ENCODE measurements at places on chromosomes 2 and 18. TPM values are rescaled to one million over a fixed set of nuclear protein-coding genes. Genes with fewer than 3 reads are reported as not detected.

GRCh38 chr2:140624200-140624599 is 1506.6 kb downstream of the LRP1B start:
- DNase-seq = no peak

GAL3ST2 gene
- total RNA-seq = 2.2 TPM

GRCh38 chr2:176189681-176190641 is 1.5 kb downstream of the HOXD1 start:
- DNase-seq = no peak

GRCh38 chr18:21205695-21206094 is 36.3 kb upstream of the GREB1L start:
- no peak for DNase-seq

IER3IP1 gene
- 10.3 TPM for total RNA-seq

PPP1CB gene
- total RNA-seq = 326 TPM

DNA sequence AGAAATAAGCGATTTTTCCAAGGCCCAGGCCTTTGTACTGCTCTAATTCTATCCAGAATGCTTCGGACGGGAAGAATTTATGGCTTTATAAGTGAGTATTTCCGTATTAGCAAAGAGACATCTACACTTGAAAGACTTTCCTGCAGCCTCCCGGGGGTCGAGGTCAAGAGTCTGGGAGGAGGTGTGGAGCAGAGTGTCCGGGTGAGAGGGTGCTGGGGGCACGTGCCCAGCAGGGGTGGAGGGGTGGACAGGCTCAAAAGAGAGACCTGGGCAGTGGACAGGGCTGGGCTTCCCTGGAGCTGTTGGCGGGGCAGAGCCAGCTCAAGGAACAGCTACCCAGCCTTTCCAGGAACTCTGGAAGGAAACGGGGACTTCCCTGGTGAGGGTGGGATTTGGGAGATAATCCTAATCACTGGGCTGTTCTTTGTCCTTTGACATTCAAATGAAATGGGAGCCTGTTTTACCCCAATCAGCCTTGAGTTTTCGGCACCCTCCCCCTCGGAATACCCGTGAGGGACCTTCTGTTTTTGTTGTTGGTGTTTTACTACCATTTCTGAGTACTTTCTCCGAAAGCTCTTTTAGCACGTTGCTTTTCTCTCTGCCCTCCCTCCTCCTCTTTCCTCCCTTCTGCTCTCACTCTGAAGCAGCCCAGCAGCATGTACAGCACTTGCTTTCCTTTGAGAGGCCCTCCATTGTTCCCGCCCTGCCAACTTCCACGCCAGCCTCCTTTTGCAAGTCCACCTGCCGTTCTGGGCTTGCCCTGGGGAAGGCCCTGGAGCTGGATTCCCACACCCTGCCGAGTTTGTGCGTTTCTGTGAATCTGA is 164.7 kb downstream of the AGAP1 start:
- no peak for DNase-seq

GRCh38 chr18:23575309-23575651 is 11.0 kb downstream of the NPC1 start:
- no peak for DNase-seq

SH3RF3 gene
- total RNA-seq = 61.7 TPM

DNA sequence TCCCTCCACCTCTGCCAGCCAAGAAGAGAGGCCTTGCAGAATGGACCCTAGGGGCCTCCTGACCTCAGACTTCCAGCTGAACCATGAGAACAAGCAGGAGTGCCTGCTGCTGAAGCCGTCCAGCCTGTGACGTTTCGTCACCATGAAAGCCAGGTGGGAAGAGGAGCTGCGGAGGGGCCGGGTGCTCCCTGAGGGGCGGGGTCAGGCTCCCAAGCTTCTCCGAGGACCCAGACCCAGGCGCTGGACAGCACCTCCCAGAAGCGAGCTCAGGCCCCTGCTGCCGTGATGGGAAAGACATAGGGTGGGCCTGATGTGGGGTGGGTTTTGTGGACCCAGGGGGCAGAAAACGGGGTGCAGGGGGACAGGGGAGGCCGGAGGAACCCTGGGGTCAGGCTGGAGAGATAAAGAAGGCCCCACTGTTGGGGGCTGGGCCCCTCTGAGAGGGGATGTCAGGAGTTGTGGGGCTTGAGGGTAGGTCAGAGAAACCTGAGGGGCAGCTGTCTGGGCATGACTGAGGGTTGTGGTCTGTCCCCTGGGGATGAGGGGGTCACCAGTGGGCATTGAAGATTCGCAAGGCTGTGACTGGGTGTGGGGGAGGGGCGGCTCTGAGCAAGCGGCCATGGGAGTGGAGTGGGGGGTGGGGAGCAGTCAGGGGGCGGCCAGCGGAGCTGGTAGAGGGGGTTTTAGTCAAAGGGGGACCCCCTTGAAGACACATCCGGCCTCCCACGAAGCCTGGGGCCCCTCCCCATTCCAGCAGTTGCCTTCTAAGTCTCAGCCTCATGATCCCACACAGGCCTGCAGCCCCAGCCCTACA is 73.4 kb upstream of the ODC1 start:
- no peak for DNase-seq

MDH1B gene
- total RNA-seq = 1.4 TPM
